ENCODE measurements at places on chromosomes 11 and 22.

DNA sequence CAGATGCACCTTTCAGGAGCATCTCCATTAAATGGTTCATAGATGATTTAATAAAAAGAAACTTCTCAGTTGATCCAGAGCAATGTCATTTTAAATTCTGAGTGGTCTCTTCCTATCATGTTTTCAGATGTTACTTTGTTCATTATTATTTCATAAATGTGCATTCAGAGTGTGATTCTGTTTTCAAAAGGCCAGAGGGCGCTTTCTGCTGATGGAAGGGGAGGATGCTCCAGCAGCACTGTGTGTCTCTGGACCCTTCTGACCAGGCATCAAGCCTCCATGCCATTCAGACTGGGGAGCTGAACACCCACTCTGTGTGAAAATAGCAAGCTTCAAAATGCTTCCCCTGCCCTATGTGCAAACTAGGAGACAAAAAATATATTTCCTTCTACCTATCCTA, 23.9 kb upstream of the CRTAM start:
- no peak for DNase-seq

- DNase-seq = no peak
Observed at GRCh38 chr11:914747-915501, 4.3 kb upstream of the CHID1 start.

DNA sequence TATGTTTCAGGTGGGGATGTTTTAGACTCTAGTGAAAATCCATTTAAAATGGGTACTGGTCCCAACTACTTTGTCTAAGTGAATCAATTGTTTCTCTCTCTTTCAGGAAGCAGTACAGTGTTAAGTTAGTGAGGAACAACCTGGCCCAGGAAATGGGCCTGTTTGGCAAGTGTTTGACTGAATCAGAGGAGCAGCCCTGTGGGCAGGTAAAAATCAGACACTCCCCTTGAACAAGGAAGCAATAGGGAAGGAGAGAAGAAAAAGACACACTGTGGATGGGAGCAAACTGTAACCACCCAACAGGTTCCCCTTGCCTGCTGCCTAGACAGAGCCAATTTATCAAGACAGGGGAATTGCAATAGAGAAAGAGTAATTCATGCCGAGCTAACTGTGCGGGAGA, 245.7 kb downstream of the C11orf87 start:
- no peak for DNase-seq

DNA sequence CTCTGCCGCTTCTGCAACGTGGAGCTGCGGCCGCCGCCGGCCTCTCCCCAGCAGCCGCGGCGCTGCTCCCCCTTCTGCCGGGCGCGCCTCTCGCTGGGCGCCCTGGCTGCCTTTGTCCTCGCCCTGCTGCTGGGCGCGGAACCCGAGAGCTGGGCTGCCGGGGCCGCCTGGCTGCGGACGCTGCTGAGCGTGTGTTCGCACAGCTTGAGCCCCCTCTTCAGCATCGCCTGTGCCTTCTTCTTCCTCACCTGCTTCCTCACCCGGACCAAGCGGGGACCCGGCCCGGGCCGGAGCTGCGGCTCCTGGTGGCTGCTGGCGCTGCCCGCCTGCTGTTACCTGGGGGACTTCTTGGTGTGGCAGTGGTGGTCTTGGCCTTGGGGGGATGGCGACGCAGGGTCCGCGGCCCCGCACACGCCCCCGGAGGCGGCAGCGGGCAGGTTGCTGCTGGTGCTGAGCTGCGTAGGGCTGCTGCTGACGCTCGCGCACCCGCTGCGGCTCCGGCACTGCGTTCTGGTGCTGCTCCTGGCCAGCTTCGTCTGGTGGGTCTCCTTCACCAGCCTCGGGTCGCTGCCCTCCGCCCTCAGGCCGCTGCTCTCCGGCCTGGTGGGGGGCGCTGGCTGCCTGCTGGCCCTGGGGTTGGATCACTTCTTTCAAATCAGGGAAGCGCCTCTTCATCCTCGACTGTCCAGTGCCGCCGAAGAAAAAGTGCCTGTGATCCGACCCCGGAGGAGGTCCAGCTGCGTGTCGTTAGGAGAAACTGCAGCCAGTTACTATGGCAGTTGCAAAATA, 816 bp downstream of the PDE3B start:
- no peak for DNase-seq

DNA sequence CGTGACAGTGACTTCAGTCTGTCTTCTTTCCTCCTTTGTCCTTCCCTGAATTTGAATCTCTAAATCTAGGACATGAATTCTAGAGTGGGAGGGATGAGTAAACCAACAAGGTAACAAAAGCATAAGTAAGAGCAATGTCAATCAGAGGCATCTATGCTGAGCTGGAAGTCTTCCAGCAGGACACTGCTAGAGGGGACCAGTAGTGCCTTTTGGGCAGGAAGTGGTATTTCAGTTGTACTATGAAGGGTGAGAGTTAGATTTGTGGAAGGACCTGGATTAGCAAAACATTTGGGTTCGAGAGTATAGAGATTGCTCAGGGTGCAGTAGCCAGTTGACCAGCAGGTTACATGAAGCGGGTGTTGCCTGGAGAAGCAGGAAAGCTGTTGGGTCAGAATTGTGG, 40.3 kb downstream of the MEI1 start:
- no peak for DNase-seq

DNA sequence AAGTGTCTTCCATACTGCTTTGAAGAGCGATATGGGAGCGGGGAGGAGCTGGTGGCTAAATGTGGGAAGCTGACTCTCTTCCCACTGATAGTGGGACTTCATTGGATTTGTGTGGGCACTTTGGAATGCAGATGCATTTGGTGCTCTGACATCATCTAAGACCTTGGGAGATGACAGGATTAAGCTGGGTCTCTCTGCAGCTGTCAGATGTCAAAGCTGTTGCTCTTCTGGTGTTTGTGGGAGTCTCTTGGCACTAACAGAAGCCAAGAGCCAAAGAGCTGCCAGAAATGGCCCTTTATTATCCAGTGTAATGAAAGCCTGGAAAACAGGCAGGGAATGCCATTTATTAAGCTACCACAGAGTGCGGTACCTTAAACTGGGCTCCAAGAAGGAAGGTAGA, 20.6 kb downstream of the GRAMD1B start:
- DNase-seq = no peak

DNA sequence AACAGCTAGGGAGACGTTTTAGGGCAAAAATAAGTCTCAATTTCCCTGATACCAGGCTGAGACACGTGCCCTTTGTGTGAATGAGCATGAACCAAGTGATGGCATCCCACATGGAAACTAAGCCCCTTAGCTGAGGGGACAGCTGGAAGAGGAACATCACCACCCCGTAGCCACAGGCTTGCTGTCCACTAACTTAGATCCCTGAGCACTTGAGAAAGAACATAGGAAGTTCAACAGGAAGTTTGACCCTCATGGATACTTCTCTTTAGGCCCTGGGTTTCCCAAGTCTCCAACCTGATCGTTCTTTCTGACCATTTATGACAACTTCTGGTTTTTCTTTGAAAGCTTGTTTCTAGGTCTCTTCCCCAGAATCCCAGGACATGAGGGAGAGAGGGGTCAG, 11.6 kb upstream of the CKAP5 start:
- no peak for DNase-seq

- no peak for DNase-seq
Observed at GRCh38 chr22:49767355-49768062, 60.2 kb downstream of the BRD1 start.

GRCh38 chr11:85912414-85912813, 57.2 kb downstream of the CCDC83 start:
- no peak for DNase-seq

- DNase-seq = no peak
Observed at GRCh38 chr22:47190957-47191670, 428.7 kb downstream of the TBC1D22A start.

DNA sequence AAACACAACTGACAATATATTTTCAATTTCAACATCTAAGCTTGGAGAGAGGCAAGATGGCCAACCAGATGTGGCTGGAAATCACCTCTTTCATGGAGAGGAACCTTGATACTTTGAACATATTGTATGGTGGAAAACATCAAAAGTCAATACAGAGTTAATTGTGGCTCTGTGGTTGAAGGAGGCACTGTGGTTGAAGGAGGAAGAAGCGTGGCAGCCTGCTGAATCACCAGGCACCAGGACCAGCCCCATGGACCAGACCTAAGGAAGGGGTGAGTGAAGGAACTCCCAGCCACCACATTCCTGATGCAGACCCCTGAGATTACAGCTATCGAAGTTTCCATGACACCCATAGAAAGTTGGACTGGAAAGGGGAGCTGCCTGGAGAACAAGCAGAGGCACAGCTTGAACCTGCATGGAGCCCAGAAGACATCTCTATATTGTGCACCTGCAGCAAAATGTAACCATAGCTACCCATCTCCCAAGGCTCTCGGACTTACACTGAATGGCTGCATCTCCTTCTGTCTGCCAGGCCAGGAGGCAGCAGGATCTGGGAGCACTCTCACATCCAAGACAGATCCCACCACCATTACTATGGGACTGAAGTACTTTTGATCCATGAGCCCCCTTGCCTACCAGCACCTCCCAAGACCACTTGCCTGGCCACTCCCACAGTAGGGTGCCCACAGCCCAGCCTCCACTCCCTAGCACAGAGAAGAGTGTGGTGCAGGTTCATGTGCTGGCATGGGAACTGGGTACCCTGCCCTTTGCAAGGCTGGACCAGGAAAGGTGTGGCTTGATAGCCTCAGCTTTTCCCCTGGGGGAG, 79.8 kb upstream of the SC5D start:
- no peak for DNase-seq

DNA sequence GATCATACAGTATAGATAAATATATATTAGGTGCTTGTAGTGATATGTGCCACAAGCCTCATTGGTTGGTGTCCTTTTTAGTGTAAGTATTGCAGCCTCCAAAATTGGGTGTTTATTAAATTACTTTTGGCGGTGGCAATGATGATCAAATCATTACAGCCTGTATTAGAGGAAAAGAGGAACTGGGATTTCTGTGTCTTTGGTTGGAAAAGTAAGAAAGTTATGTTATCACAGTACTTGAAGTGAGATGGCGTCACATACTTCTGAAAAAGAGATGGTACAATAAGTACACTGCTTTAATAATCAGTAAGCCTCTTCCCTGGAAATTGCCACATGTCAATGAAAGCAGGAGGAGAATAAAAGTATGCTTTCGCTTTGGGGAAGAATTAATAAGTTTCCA, 523 bp upstream of the MPZL3 start:
- no peak for DNase-seq
